ENCODE measurements at places on chromosomes 2 and 18.

DNA sequence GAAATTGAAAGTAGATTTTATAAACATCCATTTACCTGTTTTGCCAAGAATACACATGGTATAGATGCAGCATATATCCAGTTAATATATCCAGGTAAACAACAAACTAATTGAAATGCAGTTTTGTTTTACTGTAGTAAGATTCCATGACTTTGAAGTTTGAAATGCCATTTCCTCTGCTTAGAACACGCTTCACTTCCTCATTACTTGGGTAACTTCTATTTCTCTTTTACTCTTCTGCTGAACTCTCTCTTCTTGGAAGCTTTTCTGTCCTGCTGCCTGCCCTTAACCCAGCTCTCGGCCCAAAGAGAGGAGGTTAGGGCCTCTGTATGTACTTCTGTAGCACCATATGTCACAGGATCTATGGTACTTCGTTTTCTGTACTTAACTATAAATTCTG, 14.1 kb upstream of the IL1RL2 start:
- DNase-seq: no peak

DNA sequence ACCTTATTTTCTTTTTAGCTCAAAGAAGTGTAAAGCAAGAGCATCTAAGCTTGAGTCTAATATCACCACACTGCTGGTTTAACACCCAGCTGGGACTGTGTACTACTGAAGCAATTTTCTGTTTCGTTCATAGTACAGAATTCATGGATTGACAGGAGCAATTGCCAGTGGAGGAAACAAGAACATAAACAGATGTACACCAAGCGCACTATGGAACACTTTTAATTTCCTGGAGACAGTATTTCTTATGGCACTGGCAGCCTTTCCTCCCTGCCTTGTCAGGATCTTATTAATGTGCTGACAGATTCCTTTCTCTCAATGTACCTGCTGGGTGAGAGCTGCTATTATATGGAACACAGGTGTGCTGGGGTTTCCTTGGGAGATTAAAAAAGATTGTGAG, 4.2 kb upstream of the LANCL1 start:
- no peak for DNase-seq

DNA sequence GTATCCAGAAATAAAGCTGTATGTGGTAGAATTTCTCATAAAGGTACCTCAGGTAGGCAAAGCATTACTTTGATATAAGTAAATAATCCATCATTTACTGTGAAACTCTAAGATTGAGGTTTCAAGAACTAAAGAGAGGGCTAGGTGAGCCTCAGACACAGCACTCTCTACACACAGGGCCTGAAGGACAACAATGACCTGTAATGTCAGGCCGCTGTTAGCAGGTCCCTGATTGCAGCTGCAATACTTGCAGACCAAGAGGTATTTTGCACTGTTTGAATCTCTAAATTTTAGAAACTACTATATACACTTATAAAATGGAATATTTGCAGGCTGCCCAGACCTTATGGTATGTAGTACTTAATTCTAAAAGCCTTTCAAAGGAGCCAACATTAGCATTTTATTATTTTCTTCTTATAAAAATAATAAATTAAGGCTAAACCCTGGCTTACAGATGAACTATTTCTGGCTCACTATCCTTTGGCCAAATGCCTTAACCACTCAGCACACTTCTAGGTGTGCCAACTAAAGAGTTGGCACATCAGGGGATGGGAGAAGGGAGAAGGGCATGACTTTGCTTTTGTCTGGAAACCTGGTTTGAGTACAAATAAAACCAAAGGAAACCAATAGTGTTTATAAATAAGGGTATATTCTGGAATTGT, 66.7 kb upstream of the SLC39A10 start:
- no peak for DNase-seq

- DNase-seq: no peak
These were observed 71.9 kb upstream of the NFU1 start for GRCh38 chr2:69509011-69509749.

DNA sequence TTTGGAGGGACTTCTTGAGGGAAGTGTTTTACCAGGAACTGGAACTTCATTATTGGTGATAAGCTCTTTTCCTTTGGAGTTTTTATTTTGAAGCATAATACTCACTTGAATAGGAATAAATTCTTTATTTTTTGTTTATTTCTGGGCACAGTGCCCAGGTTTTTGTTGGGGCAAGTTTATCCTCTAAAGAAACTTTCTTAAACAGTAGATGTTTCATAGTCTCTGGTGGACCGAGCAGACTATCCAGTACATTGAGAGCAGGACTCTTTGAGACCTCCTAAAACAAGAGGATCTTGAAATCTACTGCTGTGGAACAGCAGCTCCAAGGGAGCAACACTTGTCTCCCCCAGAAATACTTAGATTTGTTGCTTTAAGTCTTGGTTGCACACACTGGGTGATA, 109.4 kb downstream of the PARD3B start:
- no peak for DNase-seq
